ENCODE measurements at places on chromosomes 4 and X.
A peak's percentile ranks its signal among the peaks of the same experiment; 100 is the strongest.

DNA sequence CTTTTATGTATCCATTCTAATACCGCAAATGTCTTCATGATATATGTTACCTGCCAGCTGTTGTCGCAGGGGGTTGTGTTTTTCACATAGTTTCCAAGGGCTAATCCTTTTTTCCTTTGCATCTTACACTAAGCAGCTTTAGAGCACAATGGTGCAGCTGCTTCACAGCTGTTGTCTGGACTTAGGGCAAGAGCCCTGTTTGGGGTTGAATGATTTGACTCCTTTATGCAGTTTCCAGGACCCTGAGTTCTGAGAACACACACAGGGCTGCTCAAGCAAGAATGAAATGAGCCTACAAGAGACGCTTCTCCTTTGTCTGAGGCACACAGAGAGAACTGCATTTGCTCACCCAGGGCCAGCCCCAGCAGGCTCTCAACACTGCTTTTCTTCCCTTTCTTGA lies 20.2 kb downstream of the CCNG2 start:
- no peak overlapping the region for H3K4me3 ChIP-seq
- peaks cover 10% of the 10 kb centered on the region for H3K4me1 ChIP-seq

GRCh38 chr4:60588556-60588955 lies 611.6 kb upstream of the ADGRL3 start:
- H3K4me3 ChIP-seq: no peak overlapping the region
- H3K4me1 ChIP-seq: no peaks in the 10 kb centered on the region
- no peaks in the 10 kb centered on the region for H3K36me3 ChIP-seq
- no peaks in the 10 kb centered on the region for H3K27me3 ChIP-seq

DNA sequence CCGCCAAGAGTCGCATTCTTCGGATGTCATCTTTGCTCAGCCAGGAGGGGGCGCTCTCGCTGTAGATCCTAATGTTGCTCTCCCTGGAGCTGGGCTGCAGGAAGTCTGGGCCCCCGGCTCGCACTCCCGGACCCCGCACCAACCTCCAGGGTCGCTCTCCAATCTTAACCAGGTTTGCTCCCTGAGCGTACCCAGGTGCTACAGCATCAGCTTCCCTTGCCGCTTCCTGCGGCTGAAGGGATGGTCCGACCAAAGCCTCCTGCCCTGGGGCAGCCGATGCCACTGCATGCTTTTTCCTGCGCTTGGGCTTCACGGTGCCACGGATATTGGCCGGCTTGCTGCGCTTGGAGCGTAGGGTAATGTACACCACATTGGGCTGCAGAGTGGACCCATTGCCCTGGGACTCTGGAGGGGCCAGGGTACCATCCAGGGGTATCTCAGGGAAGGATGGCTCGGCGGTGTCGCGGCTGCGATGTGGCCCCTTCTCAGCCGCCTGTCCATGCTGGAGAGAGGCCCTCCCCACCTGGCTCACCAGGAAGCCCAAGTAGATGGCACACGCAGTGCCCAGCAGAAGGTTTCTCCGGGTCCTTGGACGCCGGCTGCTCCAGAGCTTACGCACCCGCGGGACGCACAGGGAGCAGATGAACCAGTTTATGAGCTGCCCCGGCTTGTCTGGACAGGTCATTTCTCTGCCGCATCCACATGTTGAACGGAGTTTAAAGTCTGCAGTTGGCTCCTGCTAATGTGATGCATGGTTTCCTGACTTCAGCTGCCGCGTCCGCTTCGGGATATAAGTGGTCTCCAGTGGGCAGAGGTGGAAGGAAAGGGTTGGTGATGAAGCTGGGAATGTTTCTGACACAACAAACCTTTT lies 1.9 kb downstream of the GASK1B start:
- H3K27me3 ChIP-seq: no peaks in the 10 kb centered on the region
- no peak overlapping the region for H3K4me3 ChIP-seq
- DNase-seq: peak; percentile 57
- H3K36me3 ChIP-seq: peaks cover 5% of the 10 kb centered on the region
- H3K4me1 ChIP-seq: peaks cover 9% of the 10 kb centered on the region

DNA sequence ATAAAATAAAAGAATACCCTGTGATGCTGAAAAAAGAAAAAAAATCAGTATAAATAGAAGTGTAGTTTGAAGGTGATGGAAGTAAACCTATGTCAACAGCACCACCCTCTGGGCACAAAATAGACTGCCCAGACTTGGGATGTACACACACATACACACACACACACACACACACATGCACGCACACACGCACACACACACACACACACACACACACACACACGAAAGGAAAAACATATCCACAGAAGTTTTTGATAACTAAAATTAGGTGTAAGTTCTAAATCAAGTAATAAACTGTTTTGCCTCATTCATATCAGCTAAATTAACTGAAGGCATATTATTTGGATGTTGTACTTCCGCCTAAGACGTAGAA lies 40.5 kb downstream of the ANXA5 start:
- no peaks in the 10 kb centered on the region for H3K4me1 ChIP-seq
- no peaks in the 10 kb centered on the region for H3K36me3 ChIP-seq
- H3K27me3 ChIP-seq: no peaks in the 10 kb centered on the region
- peak; percentile 67 for DNase-seq

DNA sequence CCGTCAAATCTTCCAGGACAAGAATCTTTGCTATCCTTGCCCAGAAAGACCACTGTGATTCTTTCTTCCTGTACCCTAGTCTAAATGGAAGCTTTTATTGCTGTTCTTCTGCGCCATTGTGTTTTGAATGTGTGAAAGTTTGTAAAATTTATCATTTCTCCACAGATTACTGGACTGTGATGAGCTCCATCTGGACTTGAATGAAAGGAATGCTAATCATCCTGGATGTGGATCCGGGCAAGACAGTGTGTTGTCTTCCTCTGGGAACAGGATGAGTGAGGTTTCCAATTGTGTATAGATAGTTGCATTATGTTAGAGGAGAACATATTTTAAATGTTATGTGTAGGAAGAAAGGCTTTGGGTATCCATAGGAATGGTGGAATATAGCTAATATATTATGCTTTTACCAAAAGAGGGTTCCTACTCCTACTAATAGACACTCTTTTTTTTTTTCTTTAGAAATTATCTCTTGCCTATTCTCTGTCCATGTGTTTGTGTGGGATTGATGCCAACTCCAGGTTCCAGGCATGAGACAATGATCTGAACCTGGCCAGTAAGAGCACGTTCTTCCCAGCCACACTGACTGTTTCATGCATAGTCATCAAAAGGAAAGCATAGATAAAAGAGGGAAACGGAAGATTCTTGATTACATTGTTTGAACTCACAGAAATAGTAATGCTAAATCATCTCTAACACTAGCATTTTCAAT lies 803.6 kb upstream of the ADGRL3 start:
- peak; percentile 52 for DNase-seq
- no peaks in the 10 kb centered on the region for H3K27me3 ChIP-seq
- H3K4me1 ChIP-seq: no peaks in the 10 kb centered on the region

GRCh38 chr4:35734381-35735098 lies 509.8 kb downstream of the ARAP2 start:
- no peaks in the 10 kb centered on the region for H3K27me3 ChIP-seq
- no peaks in the 10 kb centered on the region for H3K36me3 ChIP-seq
- H3K4me1 ChIP-seq: no peaks in the 10 kb centered on the region
- H3K27ac ChIP-seq: no peak overlapping the region
- no peak for DNase-seq

GRCh38 chrX:53412446-53412845 lies 10.0 kb downstream of the SMC1A start:
- no peak overlapping the region for H3K4me3 ChIP-seq
- DNase-seq: no peak
- H3K27me3 ChIP-seq: no peaks in the 10 kb centered on the region
- H3K36me3 ChIP-seq: peaks cover 51% of the 10 kb centered on the region

DNA sequence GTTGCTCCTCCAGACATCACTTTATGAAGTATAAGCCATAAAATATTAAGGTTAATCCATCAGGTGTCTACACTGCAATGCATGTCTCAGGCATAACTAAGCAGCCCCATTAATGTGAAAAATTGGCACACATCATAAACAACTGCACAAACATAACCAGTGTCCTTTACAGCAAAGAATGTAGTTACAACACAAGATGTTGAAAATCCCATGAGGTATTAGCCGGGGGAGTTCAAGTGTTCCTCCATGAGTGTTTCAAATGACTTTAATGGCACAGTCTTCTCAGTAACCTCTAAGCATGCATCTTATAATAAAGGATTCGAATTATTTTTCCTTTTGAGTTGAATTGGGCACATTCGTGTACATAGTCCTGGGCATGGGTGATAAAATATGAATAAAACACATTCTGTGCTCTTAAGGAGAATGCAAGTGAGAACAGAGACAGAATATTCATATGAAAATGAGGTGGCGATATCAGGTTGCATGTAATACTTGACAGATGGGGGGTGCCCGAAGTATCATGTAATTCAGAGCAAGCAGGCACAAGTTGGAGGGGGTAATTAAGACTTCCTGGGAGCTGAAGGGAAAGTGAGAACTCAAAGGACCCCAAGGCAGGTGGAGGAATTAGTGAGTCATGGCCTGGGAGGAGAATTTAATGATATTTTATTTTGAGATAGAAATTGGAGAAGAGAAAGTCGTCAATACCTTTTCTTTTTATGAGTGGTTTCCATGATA lies 18.2 kb upstream of the VCX2 start:
- no peaks in the 10 kb centered on the region for H3K27me3 ChIP-seq
- H3K4me3 ChIP-seq: no peak overlapping the region
- DNase-seq: peak; percentile 4
- H3K4me1 ChIP-seq: peaks cover 2% of the 10 kb centered on the region
- no peaks in the 10 kb centered on the region for H3K36me3 ChIP-seq

DNA sequence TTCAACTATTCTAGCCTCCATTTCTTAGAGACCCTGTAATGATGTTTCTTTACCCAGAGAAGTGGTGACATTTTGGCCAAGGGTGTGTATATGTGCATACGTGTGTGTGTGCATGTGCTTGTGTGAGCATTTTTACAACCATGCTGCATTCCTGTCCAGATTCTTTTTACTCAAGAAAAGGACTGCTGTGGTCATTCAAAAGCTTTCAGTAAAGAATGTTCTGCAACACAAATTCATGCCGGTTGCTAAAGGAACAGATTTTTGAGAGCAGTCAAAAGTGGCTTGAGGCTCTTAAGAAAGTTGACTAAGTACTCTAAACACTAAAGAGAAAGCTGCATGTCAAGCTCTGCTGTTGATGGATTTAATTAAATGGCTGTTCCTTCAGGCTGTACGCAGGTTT lies 65.0 kb upstream of the FMR1 start:
- no peaks in the 10 kb centered on the region for H3K27me3 ChIP-seq
- DNase-seq: peak; percentile 75
- H3K36me3 ChIP-seq: no peaks in the 10 kb centered on the region
- H3K27ac ChIP-seq: peak overlapping the region; percentile 87
- H3K4me1 ChIP-seq: peaks cover 6% of the 10 kb centered on the region

GRCh38 chr4:16262188-16262587 lies 35.9 kb upstream of the TAPT1 start:
- H3K4me3 ChIP-seq: no peak overlapping the region
- no peaks in the 10 kb centered on the region for H3K4me1 ChIP-seq
- H3K27me3 ChIP-seq: no peaks in the 10 kb centered on the region

GRCh38 chr4:19819737-19820136 lies 432.0 kb upstream of the SLIT2 start:
- H3K36me3 ChIP-seq: no peaks in the 10 kb centered on the region
- no peak overlapping the region for H3K4me3 ChIP-seq
- H3K27ac ChIP-seq: no peak overlapping the region
- H3K27me3 ChIP-seq: no peaks in the 10 kb centered on the region

DNA sequence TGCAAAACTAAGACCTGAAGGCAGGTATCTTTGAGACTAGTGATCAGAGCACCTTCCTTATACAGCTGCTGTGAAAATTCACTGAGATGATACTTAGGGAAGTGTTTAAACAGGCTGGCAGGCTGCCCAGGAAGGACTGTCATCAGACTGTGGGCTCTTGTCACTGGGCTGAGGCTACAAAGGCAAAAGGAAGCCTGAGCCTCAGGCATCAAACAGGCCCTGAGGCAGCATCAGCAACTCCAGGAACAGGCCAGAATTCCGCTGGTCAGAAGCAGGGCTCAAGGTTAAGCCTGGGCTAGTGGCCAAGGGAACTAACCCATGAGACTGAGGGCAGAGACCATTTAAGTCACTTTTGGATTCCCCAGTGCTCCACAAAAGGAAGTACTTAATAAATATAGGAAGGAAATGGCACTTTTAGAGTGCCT lies 12.8 kb downstream of the PJA1 start:
- H3K4me3 ChIP-seq: no peak overlapping the region
- H3K36me3 ChIP-seq: no peaks in the 10 kb centered on the region
- H3K27me3 ChIP-seq: no peaks in the 10 kb centered on the region
- peaks cover 8% of the 10 kb centered on the region for H3K4me1 ChIP-seq
- H3K27ac ChIP-seq: no peak overlapping the region

DNA sequence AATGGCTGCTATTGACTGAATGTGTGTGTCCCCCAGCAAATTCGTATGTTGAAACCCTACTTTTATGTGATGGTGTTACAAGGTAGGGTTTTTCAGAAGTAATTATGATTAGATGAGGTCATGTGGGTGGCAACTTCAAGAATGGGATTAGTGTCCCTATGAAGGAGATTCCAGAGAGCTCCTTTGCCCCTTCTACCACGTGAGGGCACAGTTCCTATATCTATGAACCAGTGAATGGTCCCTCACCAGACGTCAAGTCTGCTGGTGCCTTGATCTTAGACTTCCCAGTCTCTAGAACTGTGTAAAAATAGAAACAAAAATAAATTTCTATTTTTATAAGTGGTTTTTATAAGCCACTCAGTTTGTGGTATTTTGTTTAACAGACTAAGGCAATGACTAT lies 1137.6 kb upstream of the IGFBP7 start:
- no peaks in the 10 kb centered on the region for H3K27me3 ChIP-seq
- H3K4me3 ChIP-seq: no peak overlapping the region
- DNase-seq: peak; percentile 11
- H3K27ac ChIP-seq: no peak overlapping the region
- H3K4me1 ChIP-seq: no peaks in the 10 kb centered on the region

DNA sequence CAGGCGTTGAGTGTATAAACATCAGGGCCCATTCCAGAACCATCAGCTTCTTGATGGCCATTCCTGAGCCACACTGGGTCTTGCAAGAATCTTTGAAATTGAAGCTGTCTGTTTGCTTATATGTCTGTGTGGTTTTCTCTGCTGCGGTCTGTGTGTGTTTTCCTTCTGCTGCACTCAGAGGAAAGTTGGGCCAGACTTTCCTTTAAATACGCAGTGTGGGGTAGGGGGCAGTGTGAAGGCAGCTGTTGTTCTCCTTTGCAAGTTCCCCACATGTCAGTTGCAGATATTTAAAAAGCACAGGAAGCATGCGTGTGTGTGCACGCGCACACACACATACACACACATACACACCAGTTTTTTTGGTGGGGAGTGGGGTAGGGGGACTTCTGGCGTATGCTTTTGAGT lies 32.1 kb downstream of the CCKAR start:
- H3K4me1 ChIP-seq: no peaks in the 10 kb centered on the region
- H3K36me3 ChIP-seq: no peaks in the 10 kb centered on the region
- no peak overlapping the region for H3K4me3 ChIP-seq
